Fibroblast of the aortic adventitia (primary cell): ENCODE measurements at places on chromosomes 4 and X. TPM values are rescaled to one million over a fixed set of nuclear protein-coding genes. Genes with fewer than 3 reads are reported as not detected.

MAGT1 gene
- total RNA-seq, result 70.6 and 119 TPM in 2 replicates

FATE1 gene
- total RNA-seq, result not detected in 2 replicates

RTL3 gene
- total RNA-seq, result 0.27 TPM in 1 of 2 replicates, not detected in the other

XG gene
- 13.8 and 50.4 TPM in 2 replicates for total RNA-seq

HTN3 gene
- not detected in 2 replicates for total RNA-seq

VCX2 gene
- not detected in 2 replicates for total RNA-seq

WFS1 gene
- total RNA-seq, result 9.7 and 14.3 TPM in 2 replicates

ADH7 gene
- 0.09 TPM in 1 of 2 replicates, not detected in the other for total RNA-seq

FRG2 gene
- not detected in 2 replicates for total RNA-seq

MTM1 gene
- total RNA-seq, result 9.1 and 10.8 TPM in 2 replicates

FGG gene
- total RNA-seq, result not detected in 2 replicates

HAUS7 gene
- total RNA-seq, result 16.4 and 16.5 TPM in 2 replicates

UPF3B gene
- total RNA-seq, result 2.1 and 7.5 TPM in 2 replicates

TCEAL4 gene
- total RNA-seq, result 47.1 and 100 TPM in 2 replicates

ETDB gene
- total RNA-seq, result not detected in 2 replicates

RBBP7 gene
- 120 and 172 TPM in 2 replicates for total RNA-seq

GPM6B gene
- 0.57 and 10.4 TPM in 2 replicates for total RNA-seq

ZGRF1 gene
- 16.5 and 26.1 TPM in 2 replicates for total RNA-seq

ARHGAP6 gene
- 16.9 and 20.9 TPM in 2 replicates for total RNA-seq

ATXN3L gene
- total RNA-seq, result not detected in 2 replicates

KIT gene
- 0.49 and 2.7 TPM in 2 replicates for total RNA-seq

BCLAF3 gene
- 8.0 and 11.0 TPM in 2 replicates for total RNA-seq

UNC5C gene
- total RNA-seq, result 0.90 and 2.2 TPM in 2 replicates

PAGE1 gene
- total RNA-seq, result not detected in 2 replicates

EDNRA gene
- 10.8 and 37.6 TPM in 2 replicates for total RNA-seq

PPP2R2C gene
- 0.49 TPM in 1 of 2 replicates, not detected in the other for total RNA-seq

NSUN7 gene
- under 0.01 TPM in 1 of 2 replicates, not detected in the other for total RNA-seq

NAT8L gene
- total RNA-seq, result 0.09 and 0.25 TPM in 2 replicates

PDCL2 gene
- not detected in 2 replicates for total RNA-seq

PWWP3B gene
- total RNA-seq, result 8.1 TPM in 1 of 2 replicates, not detected in the other

PORCN gene
- 9.1 and 10.1 TPM in 2 replicates for total RNA-seq

GPRASP2 gene
- total RNA-seq, result 13.6 and 18.6 TPM in 2 replicates

PDE5A gene
- total RNA-seq, result 29.3 and 146 TPM in 2 replicates

UBA6 gene
- total RNA-seq, result 25.6 and 138 TPM in 2 replicates

ITGB1BP2 gene
- 2.6 and 6.2 TPM in 2 replicates for total RNA-seq

USP51 gene
- total RNA-seq, result 2.2 and 3.8 TPM in 2 replicates

ZBTB33 gene
- total RNA-seq, result 16.6 and 18.3 TPM in 2 replicates

IL2 gene
- not detected in 2 replicates for total RNA-seq

GLOD5 gene
- not detected in 2 replicates for total RNA-seq

NPY2R gene
- total RNA-seq, result 0.27 TPM in 1 of 2 replicates, not detected in the other
